ENCODE measurements at places on chromosomes 13 and 19.

- no peak for DNase-seq
Observed at GRCh38 chr19:11749751-11750150, 11.0 kb upstream of the ZNF823 start.

DNA sequence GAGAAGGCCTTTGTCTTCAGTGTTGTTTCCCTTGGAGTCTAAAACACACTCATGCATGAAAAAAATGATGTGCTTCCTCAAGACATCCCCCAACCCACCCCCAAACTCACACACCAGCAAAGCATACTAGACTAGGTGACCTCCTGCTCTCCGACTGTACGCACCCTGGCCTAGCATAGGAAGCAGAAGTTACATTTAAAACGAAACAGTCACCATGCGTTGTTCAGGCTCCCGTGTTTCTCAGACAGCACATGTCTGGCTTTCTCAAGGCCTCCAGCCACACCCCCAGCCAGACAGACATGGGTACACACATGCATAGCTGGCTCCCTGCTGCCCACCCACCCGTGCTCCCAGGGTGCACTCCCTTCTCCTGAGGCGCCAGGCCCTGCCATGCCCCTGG is 28.7 kb upstream of the C1QTNF9 start:
- no peak for DNase-seq

GRCh38 chr13:26482451-26483197 is 74.9 kb upstream of the WASF3 start:
- peak; percentile 50 for DNase-seq

DNA sequence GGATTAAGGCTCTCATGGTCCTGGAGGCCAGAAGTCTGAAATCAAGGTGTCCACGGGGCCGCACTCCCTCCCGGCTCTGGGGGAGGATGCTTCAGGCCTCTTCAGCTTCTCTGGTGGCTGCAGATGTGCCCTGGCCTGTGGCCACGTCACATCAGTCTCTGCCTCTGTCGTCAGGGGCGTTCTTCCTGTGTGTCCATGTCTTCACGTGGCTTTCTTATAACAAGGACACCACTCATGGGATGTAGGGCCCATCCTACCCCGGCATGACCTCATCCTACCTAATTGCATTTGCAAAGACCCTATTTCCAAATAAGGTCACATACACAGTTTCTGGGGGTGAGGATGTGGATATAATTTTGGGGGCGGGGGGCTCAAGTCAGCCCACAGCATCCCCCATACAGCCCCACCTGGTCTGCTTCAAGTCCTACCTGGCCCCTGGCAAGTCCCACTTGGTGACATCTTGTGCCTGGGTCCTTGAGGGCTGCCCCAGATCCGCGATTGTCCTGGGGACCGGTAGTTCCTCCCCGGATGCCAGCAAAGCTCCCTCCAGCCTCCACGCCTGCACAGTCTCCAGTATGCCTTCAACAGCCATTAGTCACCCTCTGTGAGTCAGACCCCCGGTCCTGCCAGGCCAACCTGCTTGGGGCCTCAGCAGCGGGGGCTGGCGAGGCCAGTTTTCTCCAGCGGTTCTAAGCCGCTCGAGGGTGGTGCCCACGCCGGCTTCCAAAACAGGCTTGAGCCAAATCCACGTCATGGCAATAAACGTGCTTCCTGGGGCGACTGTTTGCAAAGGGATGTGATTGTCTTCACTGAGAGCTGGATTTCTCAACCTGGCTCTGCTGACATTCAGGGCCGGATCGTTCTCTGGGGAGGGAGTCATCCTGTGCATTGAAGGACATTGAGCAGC is 32.2 kb downstream of the MYO9B start:
- DNase-seq, result no peak

DNA sequence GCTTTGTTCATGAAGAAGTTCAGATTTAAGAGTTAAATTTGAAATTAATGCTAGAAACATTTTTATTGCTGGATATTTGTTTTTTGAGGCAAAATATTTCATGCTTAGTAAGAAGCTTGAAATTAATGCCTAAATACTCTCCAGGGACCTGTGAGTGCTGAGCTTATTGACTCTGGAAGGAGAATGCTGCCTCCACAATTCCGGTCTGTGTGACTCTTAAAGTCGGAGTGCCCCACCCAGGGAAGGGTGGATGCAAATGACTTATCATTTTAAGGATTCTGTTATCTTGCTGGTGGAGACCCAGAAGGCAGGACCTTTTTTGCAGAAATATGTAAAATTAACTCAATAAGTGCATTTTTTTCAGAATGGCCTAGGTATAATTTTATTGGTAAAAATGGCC is 143.8 kb upstream of the RXFP2 start:
- DNase-seq, result no peak

DNA sequence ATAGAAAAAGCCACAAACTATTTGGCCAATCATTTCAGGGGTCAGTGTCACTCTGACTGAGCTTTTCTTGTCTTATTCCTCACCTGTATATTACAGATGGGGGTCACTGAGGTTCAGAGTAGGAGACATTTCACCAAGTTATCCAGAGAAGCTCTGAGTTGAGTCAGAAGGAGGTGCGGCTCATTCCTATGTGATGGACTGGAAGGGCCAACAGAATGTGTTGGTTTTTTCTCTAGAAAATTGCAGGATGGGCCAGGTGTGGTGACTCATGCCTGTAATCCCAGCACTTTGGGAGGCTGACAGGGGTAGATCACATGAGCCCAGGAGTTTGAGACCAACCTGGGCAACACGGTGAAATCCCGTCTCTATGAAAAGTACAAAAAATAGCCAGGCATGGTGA is 24.5 kb upstream of the ZNF83 start:
- no peak for DNase-seq

GRCh38 chr19:46082728-46083050 is 41.8 kb downstream of the IGFL3 start:
- DNase-seq, result no peak

- no peak for DNase-seq
Observed at GRCh38 chr19:13181747-13182388, 31.7 kb downstream of the IER2 start.

- no peak for DNase-seq
Observed at GRCh38 chr13:75993823-75994222, 357.7 kb downstream of the LMO7 start.

GRCh38 chr13:100350601-100351000 is 238.0 kb downstream of the GGACT start:
- no peak for DNase-seq

- DNase-seq, result peak; percentile 56
Observed at GRCh38 chr13:39037410-39037879, 444 bp downstream of the PROSER1 start.

GRCh38 chr13:26458196-26458749 is 99.2 kb upstream of the WASF3 start:
- DNase-seq, result no peak

DNA sequence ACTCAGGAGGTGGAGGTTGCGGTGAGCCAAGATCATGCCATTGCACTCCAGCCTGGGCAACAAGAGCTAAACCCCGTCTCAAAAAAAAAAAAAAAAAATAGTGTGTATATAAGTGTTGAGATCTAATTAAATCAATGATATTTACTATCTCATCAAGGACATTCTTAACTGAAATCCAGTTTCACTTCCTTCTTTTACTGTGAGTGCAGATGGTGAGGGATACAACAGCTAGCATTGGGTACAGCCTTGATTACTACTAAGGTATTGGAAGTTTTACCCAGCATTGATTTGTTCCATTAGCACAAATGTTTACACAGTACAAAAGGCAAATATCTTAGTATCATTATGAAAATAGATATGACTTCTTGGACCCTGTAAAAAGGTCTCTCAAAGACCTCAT is 546.6 kb downstream of the KCTD12 start:
- no peak for DNase-seq

GRCh38 chr19:18493440-18494266 is 28.2 kb downstream of the ELL start:
- DNase-seq, result no peak

DNA sequence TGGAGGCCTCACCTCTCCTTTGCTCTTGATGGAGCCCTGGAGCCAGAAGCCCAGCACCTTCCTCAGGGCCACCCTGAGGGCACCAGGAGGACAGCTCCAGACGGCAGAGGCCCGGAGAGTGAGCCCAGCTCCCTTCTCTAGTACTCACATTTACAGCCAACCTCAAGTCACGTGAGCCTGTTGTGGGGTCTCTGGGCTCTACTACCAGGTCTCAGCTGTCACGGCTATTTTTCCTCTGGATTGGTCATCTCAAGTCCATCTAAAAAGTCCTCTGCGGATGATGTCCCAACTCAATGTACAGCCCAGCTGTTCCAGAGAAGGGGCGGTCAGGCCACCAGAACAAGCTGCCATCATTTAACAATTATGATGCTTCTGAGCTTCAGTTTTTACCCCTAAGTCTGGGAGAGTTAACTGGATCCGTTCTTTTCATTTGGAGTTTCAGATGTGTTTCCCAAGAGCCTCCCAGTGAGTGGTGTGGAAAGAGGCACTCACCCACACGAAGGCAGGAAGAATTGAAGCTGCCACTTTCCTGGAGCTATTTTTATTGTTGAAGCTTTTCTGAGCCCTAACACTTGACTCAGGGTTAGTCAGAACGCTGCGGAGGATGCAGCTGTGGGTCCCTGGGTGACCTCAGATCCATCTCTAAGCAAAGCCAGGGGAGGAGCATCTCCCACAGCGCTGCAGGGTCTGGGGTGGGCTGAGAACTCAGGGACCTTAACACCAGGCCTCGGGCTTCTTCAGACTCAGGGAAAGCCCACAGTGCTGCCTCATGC is 143.5 kb upstream of the UBL3 start:
- DNase-seq, result no peak

- no peak for DNase-seq
Observed at GRCh38 chr19:51714848-51715247, 8.9 kb downstream of the HAS1 start.

- no peak for DNase-seq
Observed at GRCh38 chr13:43676320-43676719, 110.5 kb downstream of the ENOX1 start.

DNA sequence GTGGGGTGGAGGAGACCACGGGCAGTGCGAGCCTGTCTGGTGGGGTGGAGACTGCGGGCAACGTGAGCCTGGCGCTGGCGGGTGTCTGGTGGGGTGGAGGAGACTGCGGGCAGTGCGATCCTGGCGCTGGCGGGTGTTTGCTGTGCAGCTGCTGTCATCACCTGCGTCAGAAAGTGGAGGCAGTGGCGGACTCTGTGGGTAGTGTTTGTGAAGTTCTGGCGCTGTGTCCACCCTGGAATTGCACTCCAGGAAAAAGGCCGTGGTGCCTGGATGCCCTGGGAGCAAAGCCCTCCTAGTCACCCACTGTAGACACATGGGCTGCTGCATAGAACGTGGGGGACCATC is 6.2 kb downstream of the TEX29 start:
- no peak for DNase-seq

DNA sequence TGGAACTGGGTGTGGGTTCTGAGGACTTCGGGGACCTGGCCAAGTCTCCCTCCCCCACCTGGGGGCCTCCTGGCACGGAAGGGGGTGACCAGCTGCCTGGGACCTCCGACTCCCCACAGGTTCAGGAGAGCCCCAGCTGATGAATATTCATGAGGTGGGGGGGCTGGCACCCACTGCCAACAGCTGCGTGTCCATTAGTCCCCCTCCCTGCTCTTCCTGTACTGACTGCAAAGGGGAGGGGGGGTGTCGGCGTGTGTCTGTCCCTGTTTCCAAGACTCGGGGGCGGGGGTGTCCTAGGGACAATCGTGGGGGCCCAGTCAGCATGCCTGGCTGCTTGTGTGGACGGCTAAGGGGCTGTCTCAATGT is 10.6 kb upstream of the NFIX start:
- DNase-seq, result no peak

GRCh38 chr13:51252954-51253532 is 30.8 kb downstream of the FAM124A start:
- DNase-seq, result no peak

GRCh38 chr13:111319998-111320911 is at the start of gene TEX29:
TSS of gene TEX29 (plus strand) at chr13:111320642. CDS start at chr13:111320891, 249 bp downstream.
- no peak for DNase-seq

DNA sequence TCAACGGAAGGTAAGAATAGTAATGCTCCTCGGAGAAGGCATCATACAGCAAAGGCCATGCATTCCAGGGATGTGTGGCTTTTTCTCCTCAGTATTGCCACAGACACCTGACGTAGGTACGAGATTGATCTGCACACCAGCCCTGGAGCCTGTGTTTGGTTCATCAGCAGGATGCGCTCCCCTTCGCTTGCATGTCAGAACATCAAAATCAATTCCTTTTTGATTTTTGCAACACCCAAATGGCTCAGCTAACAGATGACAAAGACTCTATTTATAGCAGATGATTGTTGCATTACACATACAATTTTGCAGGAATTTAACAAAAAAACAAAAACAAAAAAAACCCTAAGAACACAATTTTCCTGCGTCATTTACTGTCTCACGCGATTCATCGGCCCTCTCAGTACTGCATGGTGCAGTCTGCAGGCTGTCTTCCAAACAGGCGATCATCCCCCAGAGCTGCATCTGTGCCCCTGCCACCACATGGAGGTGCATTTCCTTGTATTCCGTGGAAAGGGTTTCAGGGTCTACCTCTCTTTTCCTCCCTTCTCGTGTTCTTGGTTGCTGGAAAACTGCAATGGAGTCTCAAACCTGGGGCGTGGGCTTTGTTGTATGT is 207.3 kb downstream of the TEX29 start:
- no peak for DNase-seq

DNA sequence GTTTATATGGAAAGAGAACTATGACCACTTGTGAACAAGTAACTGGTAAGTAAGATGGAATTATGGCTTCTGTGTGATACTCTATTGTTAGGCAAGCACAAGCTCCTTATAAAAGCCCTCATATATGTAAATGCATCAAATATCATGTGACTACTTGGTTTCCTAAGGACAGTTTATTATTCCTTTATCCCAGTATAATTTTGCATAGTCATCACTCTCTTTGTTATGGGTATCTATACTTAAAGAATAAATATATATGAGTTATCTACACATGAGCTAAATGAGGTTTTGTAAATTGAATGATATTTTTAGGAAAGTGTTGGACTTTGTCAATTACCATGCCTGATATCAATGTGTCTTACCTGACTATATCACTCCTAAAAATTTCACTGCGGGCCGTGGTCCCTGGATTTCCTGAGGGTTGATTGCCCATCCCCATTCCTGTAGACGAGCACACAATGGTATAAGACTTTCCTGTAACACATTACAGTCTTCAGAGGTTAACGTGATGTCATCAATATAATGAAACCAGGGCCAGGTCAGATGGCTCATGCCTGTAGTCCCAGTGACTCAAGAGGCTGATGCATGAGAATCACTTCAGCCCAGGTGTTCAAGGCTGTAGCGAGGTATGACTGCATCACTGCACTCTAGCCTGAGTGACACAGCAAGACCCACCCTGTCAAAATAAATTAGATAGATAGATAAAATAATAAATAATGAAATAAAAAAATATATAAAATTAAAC is 20.7 kb downstream of the ZNF844 start:
- DNase-seq, result no peak

DNA sequence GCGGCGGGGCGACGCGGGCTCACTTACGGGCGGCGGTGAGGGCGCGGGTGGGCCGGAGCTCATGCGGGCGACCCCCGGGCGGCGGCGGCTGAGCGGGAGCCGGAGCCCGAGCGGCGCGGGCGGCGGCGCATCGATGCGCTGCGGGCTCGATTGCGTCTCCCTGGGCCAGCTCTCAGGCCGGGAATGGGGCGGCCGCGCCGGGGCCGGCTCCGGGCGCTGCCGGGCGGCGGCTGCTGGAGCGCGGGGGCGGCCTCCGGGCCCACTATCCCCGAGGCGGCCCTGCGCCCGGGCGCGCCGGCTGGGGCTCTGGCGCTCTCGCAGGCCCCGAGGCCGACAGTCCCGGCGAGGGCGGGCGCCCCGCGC is 1.4 kb upstream of the TSHZ3 start:
- DNase-seq, result no peak

- DNase-seq, result no peak
Observed at GRCh38 chr19:29623726-29624488, 17.8 kb downstream of the POP4 start.

GRCh38 chr13:75804054-75804453 is 167.9 kb downstream of the LMO7 start:
- no peak for DNase-seq

- DNase-seq, result no peak
Observed at GRCh38 chr13:38618336-38618735, 68.5 kb upstream of the FREM2 start.

Measured in stimulated activated naive CD4-positive, alpha-beta T cell (primary cell).